ENCODE measurements at places on chromosomes 16 and 17.

GRCh38 chr16:73051226-73051625, 3.3 kb upstream of the ZFHX3 start:
- DNase-seq: no peak

DNA sequence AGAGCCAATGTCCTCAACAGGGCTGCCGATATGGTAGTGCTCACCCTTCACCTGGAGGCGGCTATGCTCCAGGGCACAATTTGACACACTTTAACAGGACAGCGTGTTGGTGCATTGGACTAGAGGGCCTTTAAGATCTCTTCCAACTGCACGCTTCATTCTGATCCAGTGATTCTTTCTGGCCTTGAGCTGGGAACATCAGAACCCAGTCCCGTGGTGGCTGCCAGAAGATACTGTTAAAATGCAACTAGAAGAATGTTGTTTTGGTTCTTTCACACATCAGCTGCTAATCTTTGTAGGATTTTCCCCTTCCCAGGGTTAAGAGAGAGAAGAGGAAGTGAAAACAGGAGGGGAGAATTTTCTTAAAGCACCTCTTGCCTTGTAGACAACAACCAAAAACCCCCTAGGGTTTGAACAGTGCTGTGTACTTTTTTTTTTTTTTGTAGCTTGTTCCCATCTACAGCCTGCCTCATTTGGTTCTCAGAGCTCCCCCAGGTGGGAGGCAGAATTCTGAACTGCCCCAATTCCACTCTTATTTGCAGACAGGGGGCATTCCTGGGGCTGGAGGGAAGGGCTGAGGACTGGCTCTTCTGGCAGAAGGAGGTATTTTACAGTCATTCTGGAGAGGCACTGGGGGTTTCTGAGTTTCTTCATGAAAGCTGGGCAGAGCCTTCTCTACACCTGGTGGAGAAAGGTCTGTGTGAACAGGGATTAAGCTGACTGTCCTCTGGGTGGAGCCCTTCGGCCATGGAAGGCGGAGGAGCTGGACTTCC, 32.4 kb downstream of the SMARCE1 start:
- peak; percentile 53 for DNase-seq

- DNase-seq: no peak
Observed at GRCh38 chr16:85473909-85474620, 139.1 kb upstream of the GSE1 start.

- no peak for DNase-seq
Observed at GRCh38 chr16:88755745-88756443, 29.1 kb downstream of the PIEZO1 start.

DNA sequence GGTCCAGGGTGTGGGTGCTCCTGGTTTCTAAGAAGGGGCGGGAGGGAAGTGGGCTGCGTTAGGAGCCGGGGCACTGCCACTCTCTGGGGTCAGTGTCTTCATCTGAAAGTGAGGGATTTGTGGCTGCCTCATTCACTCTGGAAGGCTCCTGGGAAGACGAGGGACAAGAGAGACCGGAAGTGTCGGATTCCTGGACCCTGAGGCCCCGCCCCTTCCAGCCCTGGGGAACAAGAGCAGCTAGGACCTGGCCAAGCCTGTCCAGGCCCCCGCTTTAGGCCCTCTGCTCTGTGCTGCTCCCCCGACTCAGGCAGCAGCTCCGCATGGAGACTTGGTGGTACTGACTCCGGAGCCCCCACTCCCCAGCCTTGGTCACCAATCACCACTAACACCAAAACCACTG, 6.5 kb downstream of the LGALS3BP start:
- DNase-seq: no peak

DNA sequence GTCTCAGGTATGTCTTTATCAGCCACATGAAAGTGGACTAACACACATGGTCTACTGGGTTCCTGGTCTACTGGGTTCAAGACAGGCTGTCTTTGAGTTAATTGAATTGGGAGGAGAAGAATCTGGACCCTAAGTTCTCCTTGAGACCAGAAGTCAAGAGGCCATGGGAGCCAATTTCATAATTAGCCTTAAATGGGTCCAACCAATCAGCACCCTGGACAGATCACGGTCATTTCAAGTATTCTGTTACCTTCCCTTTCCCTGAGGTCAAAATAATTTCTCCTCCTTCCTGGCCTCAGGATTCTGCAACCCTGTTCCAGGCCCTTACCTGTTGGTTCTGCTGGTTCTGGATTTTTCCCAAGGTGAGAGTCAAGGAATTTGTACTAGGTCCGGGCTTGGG, 23.8 kb downstream of the OSBPL7 start:
- peak; percentile 19 for DNase-seq

DNA sequence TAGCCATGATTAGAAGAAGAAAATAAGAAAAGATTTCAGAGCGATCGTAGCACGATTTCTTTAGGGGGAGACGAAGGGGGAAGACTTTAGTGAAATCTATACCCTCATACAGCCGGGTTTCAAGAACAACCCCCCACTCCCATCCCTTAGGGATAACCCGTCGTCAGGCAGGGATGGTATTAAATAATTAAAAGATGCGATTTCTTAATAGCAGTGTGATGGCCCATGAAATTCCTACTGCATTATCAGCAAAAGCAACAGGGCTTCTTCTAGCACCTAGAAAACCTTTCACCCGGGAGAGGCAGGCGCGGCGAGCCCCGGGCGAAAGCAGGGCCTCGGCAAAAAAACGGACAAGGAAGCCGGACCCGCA, 1.4 kb downstream of the CDH11 start:
- DNase-seq: no peak

GRCh38 chr16:71421911-71422310, 19.9 kb downstream of the TLE7 start:
- no peak for DNase-seq

DNA sequence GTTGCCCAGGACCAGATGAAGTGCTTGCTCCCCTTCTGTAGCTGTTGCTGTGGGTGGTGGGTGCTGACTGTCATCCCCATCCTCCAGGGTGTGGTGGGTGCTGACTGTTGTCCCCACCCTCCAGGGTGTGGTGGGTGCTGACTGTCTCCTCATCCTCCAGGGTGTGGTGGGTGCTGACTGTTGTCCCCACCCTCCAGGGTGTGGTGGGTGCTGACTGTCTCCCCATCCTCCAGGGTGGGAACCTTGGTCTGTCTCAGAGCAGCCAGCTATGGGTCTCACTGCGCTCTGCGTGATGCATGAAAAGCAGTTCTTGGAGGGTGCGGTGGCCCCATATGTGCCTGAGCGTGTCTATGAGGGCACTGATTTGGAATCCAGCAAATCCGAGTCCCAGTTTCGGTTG, 163.8 kb downstream of the RPTOR start:
- DNase-seq: no peak

- DNase-seq: no peak
Observed at GRCh38 chr16:74111456-74111982, 185.1 kb upstream of the PSMD7 start.

DNA sequence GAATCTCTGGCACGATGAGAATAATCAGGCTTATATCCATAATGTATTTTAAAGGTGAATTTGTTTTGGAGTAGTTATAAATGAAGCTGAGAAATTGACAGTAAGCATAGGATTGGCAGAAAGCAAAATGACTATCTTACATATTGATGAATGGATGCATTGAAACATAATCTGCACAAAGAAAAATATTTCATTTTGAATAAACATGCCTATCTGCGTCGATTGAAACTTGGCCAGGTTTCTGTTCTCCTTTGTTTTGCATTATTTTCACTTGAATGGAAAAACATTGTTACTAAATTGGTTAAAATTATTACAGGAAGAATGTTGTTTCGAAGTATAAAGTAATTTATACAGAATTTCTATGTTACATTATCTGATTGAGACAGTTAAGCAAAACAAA, 128.2 kb downstream of the USP22 start:
- peak; percentile 25 for DNase-seq

- peak; percentile 48 for DNase-seq
Observed at GRCh38 chr16:86398622-86399021, 111.7 kb upstream of the FOXF1 start.

GRCh38 chr16:5951486-5951885, 853.9 kb upstream of the EEF2KMT start:
- DNase-seq: no peak

- DNase-seq: no peak
Observed at GRCh38 chr17:17362540-17362930, 59.4 kb downstream of the NT5M start.

DNA sequence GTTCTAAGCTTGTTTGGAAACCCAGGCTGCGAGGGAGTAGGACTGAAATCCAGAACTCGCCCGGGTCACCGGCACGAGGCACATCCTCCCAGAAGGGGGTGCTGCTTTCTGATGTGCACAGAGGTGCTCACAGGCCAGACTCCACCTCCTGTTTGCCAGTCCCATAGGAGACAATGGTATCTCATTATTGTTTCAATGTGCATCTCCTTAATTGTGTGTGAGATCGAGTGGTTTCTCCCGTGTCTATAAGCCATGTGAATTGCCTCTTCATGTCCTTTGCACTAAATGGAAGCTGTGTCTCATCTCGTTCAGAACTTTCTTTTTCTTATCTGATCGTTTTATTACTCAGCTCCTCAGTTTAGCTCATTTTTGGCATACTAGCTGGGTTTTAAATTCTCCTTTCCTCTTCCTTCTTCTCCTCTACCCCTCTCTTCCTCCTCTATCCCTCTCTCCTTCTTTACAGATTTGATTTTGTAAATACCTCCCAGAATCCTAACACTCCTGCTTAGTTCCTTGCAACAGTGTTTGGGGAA, 32.1 kb upstream of the PRKCB start:
- DNase-seq: peak; percentile 8

GRCh38 chr17:39688475-39688835, 598 bp upstream of the PGAP3 start:
- peak; percentile 13 for DNase-seq

DNA sequence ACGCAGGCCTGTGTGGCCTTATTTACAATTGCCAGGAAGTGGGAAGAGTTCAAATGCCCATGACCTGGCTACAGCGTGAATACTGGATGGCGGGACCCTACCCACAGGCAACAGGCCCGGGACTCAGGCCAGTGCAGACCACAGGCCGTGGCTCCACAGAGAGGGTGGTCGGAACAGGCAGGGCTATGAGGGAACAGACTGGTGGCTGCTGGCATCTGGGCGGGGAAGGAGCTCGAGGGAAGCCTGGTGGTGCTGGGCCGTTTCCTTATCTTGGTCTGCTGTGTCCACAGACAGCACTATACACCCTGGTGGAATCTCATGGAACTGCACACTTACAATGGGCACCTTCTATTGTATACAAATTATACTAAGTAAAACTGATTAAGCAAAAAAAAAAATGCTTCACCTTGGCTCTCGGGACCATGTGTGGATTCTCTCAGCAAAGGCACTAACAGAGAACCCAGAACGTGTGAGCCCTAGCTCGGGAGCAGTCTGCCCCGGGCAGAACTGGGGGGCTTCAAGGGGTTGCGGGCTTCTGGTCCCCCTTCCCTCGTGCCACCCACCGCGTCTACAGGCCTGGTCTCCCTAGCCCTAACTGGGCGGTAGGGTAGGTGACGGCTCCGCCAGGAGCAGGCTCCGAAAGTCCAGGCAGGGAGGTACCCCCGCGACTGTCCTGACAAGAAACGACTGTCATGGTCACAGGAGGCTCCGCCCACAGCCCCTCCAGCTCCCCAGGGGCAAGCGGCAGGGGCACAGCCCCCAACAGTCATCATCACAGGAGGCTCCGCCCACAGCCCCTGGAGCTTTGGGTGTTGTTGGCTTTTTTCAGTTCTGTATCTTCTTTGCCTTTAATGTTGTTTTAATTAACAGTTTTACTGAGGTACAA, 21.8 kb downstream of the CEP131 start:
- peak; percentile 85 for DNase-seq

- peak; percentile 4 for DNase-seq
Observed at GRCh38 chr17:36498155-36498554, 11.7 kb downstream of the ZNHIT3 start.

DNA sequence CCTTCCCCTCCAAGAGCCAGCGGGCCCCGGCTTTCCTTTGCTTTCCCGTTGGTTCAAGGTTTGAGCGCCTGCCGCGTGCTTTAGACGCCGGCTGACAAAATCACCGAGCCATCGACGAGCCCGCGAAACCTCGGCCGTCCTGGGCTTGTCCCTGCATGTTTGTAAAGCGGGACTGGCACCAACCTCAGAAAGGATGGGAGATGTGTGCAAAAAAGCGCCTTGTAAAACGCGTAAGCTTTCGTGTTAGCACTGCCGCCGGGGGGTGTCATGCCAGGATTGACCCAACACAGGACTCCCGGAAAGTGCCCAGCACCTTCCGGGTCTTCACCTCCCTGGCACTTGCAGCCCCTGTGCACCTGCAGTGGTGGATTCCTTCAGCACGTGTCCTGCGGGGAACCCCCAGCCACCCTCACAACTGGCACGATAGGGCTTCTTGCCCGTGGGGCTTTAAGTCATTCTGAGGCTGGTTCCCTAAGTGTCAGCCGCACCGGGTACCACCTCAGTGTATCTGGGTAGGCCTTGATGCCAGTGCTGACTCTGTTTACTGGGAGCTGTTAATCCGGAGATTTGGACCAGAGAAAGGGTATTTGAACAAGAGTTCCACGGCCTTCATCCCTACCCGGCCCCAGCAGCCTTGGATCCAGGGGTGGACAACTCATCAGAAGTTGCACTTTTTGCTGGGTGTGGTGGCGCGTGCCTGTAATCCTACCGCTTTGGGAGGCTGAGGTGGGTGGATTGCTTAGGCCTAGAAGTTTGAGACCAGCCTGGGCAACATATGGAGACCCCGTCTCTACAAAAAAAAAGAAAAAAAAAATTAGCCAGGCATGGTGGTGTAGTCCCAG, 817 bp downstream of the NDUFAF8 start:
- no peak for DNase-seq

GRCh38 chr16:80716564-80717139, 87.7 kb downstream of the CDYL2 start:
- no peak for DNase-seq

DNA sequence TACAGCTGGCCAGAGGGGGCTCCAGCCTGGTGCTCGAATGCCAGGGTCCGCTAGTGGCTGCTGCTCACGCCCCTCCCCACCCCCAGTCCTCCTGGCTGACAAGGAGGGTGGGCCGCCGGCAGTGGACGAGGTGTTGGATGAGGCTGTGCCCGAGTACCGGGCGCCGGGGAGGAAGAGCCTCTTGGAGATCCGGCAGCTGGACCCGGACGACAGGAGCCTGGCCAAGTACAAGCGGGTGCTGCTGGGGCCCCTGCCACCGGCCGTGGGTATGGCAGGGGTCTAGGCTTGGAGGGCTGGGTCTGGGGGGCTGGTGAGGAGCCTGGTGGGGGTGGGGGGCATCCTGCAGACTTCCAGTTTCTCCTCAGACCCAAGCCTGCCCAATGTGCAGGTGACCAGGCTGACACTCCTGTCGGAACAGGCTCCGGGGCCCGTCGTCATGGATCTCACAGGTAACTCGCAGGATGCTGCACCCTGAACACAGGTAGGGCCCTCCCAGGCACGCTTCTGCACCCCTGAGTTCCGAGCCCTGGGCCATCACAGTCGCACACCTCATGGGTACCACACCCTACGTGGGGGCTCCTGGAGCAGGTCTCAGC, 1.2 kb upstream of the PDIA2 start:
- no peak for DNase-seq

- no peak for DNase-seq
Observed at GRCh38 chr17:42989726-42990652, 8.2 kb upstream of the RPL27 start.

DNA sequence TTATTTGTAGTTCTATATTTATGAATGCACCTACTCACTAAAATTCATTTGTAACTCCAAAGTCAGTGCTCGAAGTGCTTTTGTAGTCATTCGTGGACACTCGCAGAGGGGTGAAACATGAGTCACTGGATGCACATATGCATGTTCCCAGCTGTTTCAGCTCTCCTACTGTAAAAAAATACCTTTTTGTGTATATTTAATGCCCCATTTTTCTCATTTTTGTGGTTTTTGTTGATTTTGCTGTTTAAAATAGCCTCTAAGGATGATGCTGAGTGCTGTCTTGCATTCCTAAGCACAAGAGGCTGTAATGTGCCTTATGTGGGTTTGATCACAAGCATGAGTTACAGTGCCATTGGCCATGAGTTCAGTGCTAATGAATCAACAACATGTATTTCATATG, 30.6 kb downstream of the CENPV start:
- DNase-seq: peak; percentile 22
